AG20443 (cell line): ENCODE measurements at places on chromosomes 12 and 14.

- no peak for DNase-seq
Observed at GRCh38 chr12:80952443-80952842, 14.7 kb upstream of the LIN7A start.

DNA sequence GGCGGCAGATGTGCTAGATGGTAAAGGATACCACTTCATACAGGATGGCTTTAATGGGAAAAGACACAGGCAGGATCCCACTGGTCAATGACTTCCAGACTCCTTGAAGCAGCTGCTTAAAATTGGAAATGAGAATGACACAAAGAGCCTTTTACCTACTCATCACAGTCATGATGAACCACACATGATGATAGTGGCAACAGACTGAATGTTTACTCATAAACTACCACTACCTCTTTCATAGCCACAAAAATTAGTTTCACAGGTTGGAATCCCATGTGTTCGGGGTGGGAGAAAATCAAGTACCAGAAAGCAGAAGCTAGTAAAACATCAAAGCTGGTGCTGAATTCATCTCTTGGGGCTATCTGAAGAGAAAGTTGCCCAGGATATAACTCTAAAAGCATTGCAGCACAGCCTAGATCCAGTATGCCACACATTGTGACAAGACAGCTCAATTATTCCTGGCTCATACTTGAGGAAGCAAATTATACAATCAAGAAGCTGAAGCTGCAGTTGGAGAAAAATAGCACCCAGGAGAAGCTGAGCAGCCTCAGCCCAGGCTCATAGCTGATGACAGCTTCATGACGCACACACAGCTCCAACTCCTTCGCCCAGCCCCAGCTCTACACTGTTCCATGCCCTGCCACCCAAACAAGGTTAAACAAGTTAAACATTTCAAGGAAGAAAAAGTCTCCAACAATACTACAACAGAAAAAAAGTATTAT is 29.0 kb upstream of the C12orf50 start:
- DNase-seq, result peak; percentile 73

- DNase-seq, result peak; percentile 16
Observed at GRCh38 chr14:24171422-24172260, at the start of gene REC8. Gene REC8 (plus strand): TSS chr14:24172080. CDS start chr14:24172553, 473 bp downstream.

GRCh38 chr12:55624056-55624455 is 12.6 kb upstream of the OR10P1 start:
- no peak for DNase-seq

DNA sequence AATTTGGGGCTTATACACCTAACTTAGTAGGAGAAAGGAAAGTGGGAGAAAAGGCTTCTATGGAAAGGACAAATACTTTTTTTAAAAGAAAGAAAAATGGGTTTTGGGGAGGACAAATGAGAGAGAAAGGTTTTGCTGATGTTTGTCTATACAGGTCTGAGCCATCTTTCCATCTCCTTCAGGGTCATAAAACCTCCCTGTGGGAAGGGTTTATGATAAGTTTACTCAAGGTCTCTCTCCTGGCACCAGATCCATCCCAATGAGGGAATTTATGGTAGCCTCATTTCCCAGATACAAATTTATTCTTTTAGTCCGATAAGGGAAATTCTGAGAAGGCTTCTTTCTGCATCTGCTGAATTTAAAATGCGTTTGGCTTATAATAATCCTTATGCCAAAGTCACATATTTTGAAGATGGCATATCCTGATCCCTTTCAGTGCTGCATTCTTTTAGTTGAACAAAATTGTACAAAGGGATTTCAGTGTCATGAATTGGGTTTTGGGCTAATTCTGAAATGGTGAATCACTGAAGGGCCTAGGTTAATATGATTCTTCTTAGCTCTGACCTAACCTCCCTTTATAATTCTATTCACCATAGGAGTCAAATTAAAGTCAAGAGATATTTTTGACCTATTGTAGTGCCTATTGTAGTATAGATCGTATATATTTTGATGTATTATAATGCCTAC is 173.5 kb upstream of the DYRK2 start:
- DNase-seq, result no peak

GRCh38 chr14:90491221-90491885 is 94.5 kb downstream of the CALM1 start:
- peak; percentile 25 for DNase-seq

- peak; percentile 95 for DNase-seq
Observed at GRCh38 chr12:124524231-124524925, 43.0 kb downstream of the NCOR2 start.

DNA sequence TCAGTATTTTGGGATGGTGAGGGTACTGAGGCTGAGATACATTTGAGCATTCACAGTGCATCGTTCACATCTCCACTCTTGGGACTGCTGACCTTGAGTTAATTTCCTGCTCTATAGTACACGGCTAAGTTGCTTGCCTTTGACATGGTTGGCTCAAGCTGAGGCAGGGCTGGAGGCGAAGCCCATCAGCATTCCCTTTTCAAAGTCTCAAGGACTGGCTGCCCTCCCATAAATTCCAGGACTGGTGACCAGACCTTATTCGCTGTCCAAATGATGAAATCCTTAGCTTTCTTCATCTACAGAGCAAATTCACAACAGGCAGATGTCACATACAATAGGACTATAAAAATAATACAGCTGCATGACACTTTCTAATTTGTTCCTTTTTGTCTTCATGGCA is 85.9 kb downstream of the SSPN start:
- DNase-seq, result peak; percentile 73

DNA sequence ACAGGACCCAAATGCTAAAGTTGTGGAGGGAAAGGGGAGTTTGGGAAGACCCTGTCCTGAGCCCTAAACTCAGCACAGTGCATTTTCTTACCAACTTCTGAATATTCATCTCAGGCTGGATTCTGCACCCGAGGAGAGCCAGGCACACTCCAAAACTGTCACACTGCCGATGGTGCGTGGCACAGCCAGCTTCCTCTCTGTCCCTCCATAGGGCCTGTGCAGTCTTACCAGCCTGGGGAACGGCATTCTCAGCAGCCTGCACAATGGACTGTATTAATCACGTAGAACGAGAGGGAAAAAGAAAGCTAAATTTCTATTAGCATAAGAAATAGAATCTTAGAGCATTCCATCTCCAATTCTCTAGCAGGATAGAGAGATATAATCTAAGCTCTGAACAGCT is 71.3 kb upstream of the GPATCH2L start:
- DNase-seq, result no peak

DNA sequence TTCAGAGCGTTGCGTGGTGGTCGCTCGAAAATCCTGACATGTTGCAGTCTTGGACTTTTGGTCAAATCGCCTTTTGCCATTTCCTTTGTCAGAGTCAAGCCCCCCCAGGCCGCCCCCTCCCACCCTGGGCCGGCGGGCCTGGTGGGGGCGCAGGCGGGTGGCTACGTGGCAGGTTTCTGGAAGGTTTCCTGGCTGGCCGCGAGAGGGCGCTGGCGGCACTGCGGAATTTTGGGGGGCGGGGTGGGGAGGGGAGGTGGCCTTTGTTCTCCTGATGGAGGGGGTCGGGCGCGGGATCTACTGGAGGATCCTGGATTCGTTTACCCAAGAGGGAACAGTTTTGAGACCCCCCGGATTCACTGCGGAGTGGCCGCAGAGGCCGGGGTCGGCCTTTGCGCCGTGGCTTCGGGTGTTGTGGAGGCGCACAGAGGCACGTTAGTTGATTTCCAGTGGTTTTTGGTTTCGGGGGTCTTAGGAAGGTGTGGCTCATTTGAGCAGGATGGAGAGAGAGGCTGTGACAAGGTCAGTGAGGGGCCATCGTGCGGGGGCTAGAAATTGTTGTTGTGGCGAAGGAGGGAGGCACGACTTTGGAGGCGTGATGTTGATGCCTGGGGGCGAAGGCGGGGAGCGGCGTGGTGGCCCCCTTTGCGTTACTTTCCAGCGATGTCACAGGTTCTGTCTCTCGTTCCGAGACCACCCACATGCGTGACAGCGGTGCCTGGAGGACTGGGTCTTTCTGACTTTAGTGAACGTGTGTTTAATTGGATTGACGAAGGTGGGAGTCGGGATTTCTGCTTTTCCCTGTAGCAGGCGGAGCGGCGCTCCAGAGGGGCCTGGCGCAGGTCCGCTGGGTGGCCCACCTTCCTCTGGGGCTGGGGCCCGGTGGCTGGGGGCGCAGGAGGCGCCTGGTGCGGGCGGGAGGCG is 1.4 kb downstream of the MEG3 start:
- DNase-seq, result peak; percentile 62

DNA sequence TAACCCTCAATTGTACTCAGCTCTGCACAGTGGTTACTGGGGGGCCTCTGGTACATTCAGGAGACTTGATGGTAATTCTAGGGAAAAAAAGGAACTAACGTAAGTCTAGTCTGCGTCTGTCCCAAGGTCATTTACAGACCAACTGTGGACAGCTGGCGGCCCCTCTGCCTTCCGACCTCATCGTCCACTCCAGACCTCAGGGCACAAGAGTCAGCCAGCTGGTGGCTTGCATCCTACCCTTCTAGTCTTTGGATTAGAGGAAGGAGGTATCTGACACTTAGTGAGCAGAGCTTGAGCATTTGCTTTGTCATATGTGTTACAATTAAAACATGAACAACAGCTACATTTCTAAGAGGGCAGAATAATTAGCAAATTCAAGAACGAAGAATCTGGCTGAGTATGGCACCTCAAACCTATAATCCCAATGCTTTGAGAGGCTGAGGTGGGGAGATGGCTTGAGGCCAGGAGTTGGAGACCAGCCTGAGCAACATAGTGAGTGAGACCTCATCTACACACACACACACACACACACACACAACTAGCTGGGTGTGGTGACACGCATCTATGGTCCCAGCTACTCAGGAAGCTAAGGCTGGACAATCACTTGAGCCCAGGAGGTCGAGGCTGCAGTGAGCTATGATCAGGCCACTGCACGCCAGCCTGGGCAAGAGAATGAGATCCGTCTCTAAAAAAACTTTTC is 36.5 kb downstream of the SSH1 start:
- DNase-seq, result no peak

DNA sequence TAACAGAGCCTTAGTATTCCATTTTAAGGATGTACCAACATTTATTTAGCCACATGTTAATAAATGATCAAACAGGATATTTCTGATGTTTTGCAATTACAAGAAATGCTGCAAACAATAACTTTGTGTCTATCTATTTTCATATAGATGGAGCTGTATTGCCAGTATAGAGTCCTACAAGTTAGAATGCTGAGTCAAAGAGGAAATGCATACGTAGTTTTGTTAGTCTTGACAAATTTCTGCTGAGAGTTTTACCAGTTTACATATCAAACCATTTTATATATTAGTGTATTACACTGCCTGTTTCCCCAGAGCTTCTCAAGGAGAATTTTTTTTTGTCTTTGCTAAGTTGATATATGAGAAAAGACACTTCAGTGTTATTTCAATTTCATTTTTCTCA is 541.7 kb downstream of the SLC16A7 start:
- no peak for DNase-seq

GRCh38 chr14:105316968-105317510 is 2.5 kb downstream of the PACS2 start:
- peak; percentile 48 for DNase-seq

DNA sequence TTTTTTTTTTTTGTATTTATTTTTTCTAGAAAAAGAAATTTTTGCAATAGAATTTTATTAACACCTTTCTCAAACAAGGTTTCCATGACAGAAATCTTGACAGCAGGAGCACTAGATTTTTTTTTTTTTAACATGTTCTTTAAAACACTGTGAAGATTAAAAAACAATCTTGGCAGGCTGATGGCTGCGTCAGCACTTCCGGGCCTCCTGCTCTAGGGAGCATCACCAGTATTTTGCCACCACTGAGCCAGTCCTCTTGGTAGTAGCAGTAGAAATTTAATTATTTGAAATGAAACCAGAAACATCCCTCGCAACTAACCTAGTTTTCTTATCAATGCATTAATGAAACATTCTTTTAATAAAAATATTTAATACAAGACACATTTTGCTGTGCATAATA is 99.6 kb downstream of the APAF1 start:
- DNase-seq, result peak; percentile 32

DNA sequence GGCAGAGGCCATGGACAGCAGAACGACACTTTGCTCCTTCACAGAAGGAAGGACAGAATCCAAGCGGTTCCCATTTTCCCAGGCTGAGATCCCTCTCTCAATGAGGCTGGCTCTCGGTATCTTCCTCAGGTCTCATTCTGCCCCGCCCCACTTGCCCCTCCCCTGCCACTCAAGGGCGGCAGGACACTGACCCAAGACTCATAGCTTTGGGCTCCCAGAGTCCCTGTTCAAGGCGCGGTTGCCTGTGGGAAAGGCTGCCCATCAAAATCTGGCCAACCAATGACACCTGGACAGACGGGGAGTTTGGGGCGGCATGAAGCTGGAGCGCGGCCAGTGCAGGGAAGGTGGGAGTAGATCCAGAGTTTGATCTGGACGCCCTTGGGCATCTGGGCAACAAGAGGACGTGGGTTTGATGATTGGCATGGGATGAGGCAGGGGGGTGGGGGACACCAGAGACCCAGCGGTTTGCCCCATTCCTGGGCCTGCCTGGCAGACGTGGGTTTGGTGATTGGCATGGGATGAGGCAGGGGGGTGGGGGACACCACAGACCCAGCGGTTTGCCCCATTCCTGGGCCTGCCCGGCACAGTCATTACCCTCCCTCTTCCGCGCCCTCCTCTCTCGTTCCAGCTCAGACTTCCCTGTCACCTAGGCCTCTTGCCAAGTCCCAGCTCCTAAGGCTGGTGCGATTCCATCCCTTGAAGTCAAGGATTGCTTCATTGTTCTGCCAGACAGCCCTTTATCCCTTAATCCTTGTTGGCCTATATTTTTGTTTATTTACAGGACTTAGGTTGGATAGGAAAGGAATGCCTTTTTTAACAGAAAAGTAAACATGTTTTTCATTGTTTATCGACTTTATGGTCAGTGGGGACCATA is 92.1 kb downstream of the NINJ2 start:
- DNase-seq, result peak; percentile 88
